GM12891 (cell line): ENCODE measurements at places on chromosomes 5 and 9.

GRCh38 chr9:1026219-1026618, 23.9 kb upstream of the DMRT2 start:
- no peak for DNase-seq

- no peak for DNase-seq
Measured at GRCh38 chr5:171441246-171441791, 21.9 kb downstream of the FGF18 start.

DNA sequence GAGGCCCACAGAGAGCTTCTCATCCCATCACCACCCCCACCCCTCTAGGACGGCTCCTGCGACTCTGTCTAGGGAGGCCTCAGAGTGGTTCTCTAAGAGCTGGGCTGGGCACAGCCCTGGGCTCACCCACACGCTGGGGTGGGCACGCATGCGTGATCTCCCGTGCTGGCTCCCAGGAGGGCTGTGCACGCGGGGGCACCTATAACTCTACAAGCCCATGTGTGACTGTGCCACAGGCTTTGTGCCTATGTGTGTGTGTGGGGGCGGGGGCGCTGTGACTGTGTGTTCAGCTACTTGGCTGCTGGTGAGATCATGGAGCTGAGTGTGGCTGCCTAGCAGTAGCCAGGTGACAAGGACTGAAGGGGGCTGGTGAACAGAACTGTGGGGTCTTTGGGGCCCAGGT, 32.2 kb downstream of the NDUFA8 start:
- no peak for DNase-seq

GRCh38 chr9:9099646-9100045, 1300.1 kb upstream of the DMAC1 start:
- DNase-seq: no peak

GRCh38 chr9:695252-695651, 146.2 kb upstream of the DMRT1 start:
- DNase-seq: no peak

DNA sequence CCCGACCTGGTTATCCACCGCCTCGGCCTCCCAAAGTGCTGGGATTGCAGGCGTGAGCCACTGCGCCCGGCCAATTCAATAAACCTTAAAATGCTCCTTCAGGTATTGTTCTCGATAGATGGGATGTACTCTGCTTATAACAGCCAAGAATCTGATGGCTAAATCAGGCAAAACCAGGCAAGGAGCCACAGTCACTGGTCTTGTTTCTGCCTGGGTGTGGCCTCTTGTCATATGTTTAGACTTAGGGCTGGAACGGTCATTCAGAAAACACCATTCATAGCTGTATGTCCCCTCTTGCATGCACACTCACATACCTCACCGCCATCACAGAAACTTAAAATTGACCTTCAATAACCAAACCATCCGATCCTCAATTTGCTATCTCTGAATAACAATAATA, 7.7 kb downstream of the FAM219A start:
- DNase-seq: no peak

DNA sequence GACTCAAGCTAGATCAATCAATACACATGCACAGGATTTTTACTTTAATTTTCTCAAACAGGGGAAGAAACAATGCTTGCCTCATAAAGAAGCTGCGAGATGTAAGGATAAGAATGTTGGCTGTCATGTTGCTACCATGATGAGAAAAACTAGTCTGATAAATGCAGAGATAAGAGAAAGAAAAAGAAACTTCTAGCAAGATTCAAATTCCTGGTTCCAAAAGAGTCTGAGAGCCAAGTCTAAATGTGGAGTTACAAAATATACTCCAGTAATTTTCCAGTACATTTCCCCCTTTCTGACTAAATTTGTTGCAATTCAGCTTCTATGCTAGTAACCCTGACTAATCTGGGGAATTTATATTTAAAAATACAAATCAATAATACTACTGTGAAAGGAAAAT, 10.4 kb upstream of the ANXA1 start:
- no peak for DNase-seq

DNA sequence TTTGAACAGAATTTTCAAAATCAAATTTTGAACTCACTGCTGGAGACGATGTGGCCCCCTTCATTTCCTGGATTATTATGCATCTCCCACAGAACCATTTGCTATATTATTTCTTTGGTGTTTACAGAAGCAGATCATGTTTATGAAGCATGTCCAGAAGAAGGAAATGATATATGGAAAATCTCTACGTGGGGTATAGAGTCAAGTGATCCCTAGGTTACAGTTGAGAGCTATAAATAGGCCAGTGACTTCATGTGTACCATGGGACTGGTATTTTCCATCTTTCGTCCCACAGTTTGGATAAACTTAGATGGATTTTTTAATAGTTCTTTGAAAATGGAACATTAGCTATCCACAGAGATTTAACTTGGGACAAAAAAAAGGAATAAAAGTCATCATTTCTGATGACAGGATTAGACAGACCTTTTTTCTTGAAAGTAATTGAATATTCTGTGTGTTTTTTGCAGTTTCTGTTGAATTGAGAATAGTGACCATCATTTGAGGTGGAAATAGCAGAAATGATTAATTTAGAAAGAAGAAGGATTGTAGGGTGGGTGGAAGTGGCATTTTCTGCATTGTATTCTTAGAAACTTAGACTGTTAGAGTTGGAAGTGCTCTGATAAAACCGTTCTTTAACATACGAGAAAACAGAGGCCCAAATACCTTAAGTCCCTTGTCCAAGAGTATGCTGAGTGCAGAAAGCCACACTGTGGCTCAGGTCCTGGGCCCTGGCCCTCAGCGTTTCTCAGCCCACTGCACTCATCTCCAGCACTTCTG, 136.4 kb downstream of the PIP5K1B start:
- no peak for DNase-seq

DNA sequence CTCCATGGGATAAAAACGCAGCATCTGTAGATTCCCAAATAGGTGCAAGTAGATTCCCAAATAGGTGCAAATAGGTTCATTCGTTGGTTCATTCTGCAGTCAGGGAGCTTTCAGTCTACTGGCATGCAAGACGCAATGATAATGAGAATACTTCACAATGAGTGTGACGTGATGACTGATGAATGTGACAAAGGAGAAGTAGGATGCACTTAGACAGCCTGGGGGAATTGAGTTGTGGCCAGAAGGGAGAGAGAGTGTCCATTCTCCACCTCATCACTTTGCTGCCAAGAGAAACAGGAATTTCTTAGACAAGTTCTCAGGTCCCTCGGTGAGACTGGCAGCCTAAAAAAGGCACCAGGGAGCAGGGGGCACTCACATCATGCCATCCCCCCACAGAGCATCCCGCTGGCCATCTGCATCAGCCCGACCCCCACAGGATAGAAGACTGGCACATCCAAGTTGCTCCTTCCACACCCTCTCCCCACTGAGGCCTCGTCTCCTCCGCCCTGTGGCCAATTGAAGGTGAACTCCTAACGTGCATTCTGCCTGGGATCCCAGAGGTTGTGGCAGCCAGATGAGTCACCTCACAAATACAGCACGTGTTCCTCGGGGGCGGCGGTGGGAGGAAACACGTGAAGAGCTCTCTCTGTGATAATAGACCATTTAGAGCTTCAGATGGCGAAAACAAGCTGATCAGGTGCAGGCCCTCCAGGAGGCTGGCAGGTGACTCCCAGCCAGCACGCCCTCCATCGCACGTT, 19.9 kb upstream of the KCNIP1 start:
- no peak for DNase-seq

- DNase-seq: no peak
Measured at GRCh38 chr5:19701731-19702130, 286.3 kb downstream of the CDH18 start.

DNA sequence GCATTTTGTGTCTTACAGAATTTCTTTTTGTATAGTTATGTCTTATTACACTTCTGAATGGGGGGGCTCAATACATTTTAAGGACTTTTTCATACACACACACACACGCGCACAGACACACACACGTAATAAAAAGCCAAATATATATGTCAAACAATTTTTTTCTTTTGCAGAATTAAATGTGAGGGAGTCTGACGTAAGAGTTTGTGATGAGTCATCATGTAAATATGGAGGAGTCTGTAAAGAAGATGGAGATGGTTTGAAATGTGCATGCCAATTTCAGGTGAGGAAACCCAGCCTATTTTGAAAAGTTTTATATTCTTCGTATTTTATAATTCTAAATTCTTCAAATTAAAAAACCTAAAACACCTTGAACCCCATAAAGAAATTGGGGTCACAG, 25.6 kb downstream of the TMEFF1 start:
- DNase-seq: no peak

DNA sequence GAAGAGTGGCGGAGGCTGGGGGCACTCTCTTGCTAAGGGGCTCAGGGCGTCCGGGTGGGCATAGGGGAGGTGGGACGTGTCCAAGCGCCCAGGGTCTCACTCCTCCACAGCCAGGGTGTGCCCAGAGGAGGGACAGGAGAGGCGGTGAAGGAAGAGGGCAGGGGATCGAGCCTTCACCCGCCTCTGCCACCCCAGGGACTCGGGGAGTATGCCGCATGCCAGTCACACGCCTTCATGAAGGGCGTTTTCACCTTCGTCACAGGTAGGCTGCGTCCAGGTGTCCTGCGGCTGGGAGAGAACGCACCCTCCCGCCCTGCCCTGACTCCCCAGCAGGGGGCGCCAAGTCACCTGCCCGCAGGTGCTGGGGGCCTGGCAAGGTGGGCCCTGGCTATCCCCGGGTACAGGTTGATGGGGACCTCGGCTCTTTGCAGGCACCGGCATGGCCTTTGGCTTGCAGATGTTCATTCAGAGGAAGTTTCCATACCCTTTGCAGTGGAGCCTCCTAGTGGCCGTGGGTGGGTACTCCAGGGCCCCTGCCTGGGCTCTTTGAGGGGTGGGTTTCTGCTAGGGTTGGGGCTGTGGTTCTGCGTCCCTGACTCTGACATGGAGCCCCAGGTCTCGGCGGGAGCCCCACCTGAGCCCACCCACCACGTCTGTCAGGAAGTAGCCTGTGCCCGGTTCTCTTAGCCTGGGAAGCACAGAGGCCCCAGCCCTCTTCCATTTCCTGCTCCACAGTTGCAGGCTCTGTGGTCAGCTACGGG, 552 bp downstream of the TMEM141 start:
- DNase-seq: peak; percentile 56

DNA sequence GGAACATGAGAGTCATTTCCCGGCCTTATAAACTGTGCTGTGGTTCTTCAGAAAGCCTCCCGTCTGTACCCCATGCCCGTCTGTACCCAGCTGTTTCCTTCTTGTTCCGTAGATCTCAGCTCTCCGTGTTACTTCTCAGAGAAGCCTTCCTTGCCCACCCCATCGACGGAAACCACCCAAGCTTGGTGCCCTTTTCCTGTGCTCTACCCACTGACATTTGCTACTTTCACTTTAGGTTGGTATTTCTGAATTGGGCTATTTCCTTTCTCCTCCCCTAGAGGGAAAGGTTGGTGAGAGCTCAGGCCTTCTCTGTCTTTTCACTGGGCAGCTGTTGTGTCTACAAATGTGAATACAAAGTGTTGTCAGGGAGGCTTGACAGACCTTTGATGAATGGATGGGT, 764.5 kb upstream of the ADAMTS16 start:
- DNase-seq: no peak

GRCh38 chr9:4668604-4669003, 2.3 kb upstream of the SPATA6L start:
- DNase-seq: no peak

DNA sequence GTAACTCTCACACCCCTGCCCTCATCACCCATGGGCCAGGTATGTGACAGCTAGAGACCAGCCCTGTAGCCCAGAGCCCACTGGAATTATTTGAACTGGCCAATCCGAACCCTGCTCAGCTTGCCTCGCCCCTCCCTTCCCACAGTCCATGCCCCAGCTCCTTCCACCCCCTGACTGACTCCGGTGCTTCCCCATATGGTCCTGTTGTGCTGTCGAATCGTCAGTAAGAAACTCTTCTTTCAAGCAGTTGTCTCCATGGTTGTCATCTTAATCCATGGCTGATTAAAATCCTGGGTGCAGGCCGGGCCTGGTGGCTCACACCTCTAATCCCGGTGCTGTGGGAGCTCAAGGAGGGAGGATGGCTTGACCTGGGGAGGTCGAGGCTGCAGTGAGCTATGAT, 118.5 kb downstream of the COL23A1 start:
- no peak for DNase-seq

GRCh38 chr5:7096294-7096693, 299.6 kb upstream of the ADCY2 start:
- no peak for DNase-seq

DNA sequence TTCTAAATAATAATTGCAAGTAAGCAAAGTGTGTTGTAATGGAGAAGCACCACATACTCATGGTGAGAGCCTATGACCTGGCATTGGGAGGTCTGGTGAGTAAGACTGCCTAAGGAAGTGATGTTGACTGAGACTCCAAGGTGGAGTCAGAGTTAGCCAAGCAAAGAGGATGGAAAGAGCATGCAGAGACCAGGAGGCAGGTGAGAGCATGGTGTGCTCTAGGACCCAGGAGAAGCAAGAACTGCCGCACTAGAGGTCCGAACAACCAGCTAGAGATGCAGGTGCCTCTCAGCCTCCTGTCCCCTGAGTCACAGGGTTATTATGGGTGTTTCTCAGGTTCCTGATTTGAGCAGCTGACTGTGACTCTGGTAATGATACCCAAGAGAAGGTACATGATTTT, 27.3 kb downstream of the ANP32B start:
- peak; percentile 42 for DNase-seq

- no peak for DNase-seq
Measured at GRCh38 chr5:54363669-54364068, 53.3 kb upstream of the ARL15 start.

GRCh38 chr5:107542831-107543231, 127.9 kb downstream of the EFNA5 start:
- DNase-seq: no peak

- DNase-seq: no peak
Measured at GRCh38 chr5:168227973-168228615, 63.4 kb upstream of the WWC1 start.

- DNase-seq: peak; percentile 24
Measured at GRCh38 chr9:32378496-32378895, 5.9 kb upstream of the ACO1 start.

GRCh38 chr5:158159621-158160020, 300.7 kb upstream of the CLINT1 start:
- DNase-seq: no peak

DNA sequence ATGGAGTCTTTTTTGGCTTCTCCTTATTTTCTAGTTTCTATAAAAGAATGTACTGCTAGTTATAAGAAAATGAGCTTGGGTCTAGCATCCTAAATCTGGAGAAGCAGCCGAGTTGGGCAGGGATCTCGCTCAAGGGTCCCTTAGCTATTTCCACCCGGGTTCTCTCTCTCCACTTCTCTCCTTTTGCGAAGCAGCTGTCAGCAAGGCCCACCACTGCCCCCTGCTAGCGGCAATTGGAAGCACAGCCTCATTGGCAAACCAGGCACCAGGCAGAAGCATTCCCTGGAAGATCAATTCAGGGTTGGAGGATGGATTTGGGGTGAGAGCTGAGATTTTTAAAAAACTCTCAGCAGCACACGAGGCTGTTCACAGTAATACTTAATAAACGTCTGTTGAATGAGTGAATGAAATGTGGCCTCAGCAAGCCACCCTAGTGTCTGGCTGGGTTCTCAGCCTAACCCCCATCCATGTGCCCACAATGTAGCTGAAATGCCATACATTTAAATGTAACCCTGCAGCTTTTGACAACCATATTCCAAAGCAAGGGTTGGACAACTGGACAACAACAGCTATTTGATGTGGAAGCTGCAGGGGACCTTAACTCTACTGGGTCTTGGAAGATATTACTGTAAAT, 34.6 kb upstream of the TNIP1 start:
- DNase-seq: peak; percentile 59

- no peak for DNase-seq
Measured at GRCh38 chr5:14155075-14155474, 11.9 kb downstream of the TRIO start.
